ENCODE measurements at places on chromosomes 6 and 20. TPM values are rescaled to one million over a fixed set of nuclear protein-coding genes. Genes with fewer than 3 reads are reported as not detected.

Gene RALGAPB
- total RNA-seq = 37.7 TPM

Gene KCNK16
- not detected for total RNA-seq

Gene FBXL4
- 15.6 TPM for total RNA-seq

Gene ARMH2
- not detected for total RNA-seq
